ENCODE measurements at places on chromosomes 16 and 17.

DNA sequence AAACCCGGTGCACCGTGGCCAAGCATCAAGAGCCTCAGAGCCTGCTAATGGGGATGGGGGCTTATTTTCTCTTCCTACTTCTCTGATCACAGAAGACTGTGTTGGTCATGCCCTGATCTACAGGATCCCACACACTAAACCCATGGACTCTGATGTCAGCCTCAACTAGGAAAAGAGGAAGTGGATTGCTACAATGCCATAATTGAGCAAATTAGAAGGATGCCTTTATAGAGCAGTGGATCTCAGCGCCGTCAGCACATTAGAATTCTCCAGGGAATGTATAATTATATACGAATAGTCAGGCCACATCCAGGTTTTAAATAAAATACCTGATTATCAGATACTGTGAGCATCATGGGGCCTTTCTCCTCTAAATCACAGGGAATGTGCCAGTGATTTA, 64.8 kb downstream of the VAT1L start:
- no peaks in the 10 kb centered on the region for H3K36me3 ChIP-seq
- no peaks in the 10 kb centered on the region for H3K4me1 ChIP-seq
- H3K27ac ChIP-seq = no peak overlapping the region

DNA sequence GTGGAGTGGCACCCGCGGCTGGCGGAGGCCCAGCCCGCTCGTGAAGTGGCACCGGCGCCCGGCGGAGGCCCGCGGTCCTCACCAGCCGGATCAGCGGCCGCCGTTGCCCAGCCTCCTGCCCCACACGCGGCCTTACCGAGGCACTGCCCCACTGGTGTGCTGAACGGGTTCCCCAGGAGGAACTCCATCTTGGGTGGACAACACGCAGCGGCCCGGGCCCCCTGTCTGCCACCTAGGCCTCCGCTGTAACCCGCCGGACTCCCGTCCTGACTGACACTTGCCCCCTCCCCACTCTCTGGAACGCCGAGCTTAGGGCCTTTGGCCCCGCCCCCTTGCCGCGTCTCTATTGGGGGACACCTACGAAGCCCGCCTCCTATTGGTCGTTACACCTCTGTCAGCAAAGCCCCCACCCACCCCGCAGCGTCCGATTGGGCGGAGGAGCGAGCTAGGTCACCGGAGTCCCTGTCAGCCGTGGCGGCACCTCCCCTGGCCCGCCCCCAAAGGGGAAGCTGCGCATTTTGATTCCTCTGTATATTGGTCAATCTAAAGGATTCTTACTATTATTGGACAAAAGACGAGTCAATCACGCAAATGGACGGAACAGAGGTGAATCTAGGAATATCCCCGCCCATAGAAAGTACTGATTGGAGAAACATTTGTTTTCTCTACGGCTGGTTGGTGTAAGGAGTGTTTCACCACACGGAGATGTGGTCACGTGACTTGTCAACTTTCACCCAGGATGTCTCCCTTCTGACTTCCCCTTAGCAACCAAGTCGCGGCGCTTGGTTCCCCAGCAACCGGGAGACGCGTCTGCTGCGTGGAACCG, at the start of the genes DRC3 and TOM1L2:
Gene DRC3, plus strand, starts transcription at position 737 of the 826 bp plus-strand sequence. CDS start 4,737 bp downstream, outside the sequence.
Gene TOM1L2, minus strand, starts transcription at position 275 of the 826 bp plus-strand sequence. Its CDS starts 87 bp downstream, at position 188.
- peaks cover 37% of the 10 kb centered on the region for H3K4me1 ChIP-seq
- H3K36me3 ChIP-seq = no peaks in the 10 kb centered on the region
- H3K4me3 ChIP-seq = peak within 1 kb of the TSS; percentile 86
- peak; percentile 100 for DNase-seq
- peak within 1 kb of the TSS; percentile 76 for H3K27ac ChIP-seq
- H3K27me3 ChIP-seq = no peaks in the 10 kb centered on the region

DNA sequence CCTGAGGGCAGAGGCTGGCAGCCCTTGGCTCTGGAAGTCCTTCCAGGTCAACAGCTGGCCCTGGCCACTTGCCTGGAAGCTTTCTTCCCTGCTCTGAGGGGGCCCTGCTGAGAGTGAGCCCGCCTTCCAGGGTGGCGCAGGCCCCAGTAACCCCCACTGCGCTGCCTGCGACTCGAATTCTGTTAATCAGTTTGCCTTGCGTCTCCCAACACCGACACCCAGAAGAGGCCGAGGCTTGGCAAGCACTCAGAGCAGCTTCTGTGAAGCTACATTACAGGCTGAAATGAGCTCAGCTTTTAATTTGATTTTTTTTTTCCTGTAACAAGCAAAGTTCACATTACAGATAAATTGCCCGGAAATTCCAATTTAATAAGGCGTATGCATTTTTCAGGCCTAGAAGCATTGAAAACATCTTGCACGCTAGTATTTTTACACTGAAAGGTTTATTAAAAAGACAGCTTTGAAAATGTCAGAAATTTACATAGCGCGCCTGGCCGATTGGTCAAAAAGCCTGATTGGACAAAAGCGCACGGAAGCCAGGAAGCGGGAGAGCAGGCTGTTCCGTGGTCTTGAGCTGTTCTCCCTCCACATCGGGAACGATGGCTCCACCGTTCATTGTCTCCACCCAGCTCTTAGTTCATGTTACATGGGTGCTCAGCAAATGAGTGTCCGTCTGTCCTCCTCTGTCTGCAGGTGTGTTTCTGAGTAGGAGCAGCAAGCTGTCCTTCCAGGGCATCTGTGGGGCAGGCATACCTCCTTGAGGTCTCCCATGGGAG, 65.5 kb upstream of the HSBP1 start:
- H3K36me3 ChIP-seq = no peaks in the 10 kb centered on the region
- no peaks in the 10 kb centered on the region for H3K4me1 ChIP-seq
- DNase-seq = no peak

DNA sequence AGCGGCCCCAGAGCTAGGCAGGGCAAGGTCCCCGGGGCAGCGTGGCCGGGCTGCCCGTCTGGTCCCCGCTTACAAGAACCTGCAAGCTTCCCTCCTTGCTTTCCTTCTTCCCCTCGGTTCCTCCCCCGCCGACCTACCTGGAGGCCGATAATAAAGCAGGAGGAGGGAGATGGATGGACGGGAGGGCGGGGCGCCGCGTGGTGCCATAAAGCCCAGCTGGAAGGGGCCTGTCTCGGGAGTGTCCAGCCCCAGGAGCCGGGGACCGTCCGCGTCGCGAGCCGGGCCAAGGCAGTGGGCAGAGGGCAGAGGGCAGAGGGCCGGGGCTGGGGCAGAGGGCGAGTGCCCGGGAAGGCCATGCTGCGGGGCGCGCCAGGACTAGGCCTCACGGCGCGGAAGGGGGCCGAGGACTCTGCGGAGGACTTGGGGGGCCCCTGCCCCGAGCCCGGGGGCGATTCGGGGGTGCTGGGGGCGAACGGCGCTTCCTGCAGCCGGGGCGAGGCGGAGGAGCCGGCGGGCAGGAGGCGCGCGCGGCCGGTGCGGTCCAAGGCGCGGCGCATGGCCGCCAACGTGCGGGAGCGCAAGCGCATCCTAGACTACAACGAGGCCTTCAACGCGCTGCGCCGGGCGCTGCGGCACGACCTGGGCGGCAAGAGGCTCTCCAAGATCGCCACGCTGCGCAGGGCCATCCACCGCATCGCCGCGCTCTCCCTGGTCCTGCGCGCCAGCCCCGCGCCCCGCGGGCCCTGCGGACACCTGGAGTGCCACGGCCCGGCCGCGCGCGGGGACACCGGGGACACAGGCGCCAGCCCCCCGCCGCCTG, at the start of gene BHLHA9:
Gene BHLHA9, plus strand, starts transcription at position 235 of the 820 bp plus-strand sequence. Its CDS starts 120 bp downstream, at position 355.
- H3K4me1 ChIP-seq = peaks cover 9% of the 10 kb centered on the region
- no peak for DNase-seq
- no peaks in the 10 kb centered on the region for H3K36me3 ChIP-seq
- H3K27me3 ChIP-seq = peaks cover 26% of the 10 kb centered on the region
- H3K27ac ChIP-seq = no peak within 1 kb of the TSS
- peak within 1 kb of the TSS; percentile 83 for H3K4me3 ChIP-seq

- no peaks in the 10 kb centered on the region for H3K4me1 ChIP-seq
- H3K27me3 ChIP-seq = no peaks in the 10 kb centered on the region
- DNase-seq = no peak
- no peak overlapping the region for H3K27ac ChIP-seq
- H3K36me3 ChIP-seq = no peaks in the 10 kb centered on the region
- no peak overlapping the region for H3K4me3 ChIP-seq
Measured at GRCh38 chr16:87795336-87795735, 29.6 kb upstream of the KLHDC4 start.
